ENCODE measurements at places on chromosomes 2 and 18. TPM values are rescaled to one million over a fixed set of nuclear protein-coding genes. Genes with fewer than 3 reads are reported as not detected.

GRCh38 chr18:74273394-74273793 lies 18.4 kb downstream of the CYB5A start:
- no peak for DNase-seq

GRCh38 chr2:67309281-67309680 lies 87.9 kb upstream of the ETAA1 start:
- DNase-seq, result peak; percentile 29

GRCh38 chr2:55604027-55604565 lies 13.3 kb downstream of the PPP4R3B start:
- DNase-seq, result peak; percentile 20

GRCh38 chr2:129794540-129794939 lies 184.9 kb upstream of the RAB6C start:
- DNase-seq, result no peak

DNA sequence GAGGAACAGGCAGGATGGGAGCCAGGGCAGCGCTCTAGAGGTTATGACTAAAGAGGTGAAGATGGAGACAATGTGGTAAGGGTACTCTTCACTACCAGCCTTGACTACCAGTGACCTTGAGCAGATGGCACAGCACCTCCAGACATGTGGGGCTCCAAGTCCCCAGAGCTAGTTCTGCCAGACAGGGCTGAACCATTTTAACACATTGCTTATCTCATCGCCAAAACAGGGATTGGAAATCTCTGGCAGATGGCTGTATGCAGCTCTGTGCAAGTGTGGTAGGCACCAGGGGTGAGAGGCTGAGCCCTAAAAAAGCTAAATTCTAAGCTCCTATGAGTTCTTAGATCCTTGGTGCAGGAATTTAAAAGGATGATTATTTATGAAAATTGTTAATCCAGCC lies 41.3 kb downstream of the FSHR start:
- DNase-seq, result no peak

DNA sequence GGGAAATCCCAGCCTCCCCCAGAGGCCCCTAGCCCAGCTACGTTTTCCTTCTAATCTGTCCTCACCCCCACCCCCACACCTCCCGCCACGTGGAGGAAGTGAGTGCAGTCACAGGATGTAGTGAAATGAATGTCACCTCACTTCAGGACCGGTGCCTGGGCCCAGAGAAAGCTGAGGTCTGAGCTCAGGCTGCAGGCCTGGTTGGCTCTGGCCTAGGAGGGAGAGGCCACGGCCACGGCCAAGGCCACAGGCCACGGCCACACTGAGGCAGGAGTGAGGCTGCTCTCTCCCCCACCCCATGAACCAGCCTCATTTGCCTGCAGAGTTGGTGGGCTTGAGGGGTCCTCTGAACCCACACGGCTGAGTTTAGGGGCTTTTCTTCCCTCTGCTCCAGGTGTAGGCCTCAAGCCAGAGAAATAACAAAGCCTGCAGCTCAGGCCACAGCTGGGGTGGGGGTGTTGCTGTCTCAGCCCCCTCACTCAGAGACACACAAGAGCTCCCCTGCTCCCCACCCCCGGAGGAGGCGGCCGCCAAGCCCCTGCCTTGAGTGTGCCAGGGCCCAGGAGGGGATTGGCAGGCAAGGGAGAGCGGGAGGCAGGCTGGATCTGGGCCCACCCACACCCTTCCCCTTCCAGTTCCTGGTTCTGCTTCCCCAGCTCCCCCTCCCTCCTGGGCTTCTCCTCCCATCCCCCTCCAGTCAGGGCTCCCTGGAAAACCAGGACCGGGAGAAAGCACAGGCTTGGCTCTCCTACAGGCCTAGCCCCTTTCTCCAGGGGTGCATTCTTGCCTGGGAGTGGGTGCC lies 27.0 kb downstream of the DNMT3A start:
- DNase-seq, result no peak

- DNase-seq, result no peak
These were observed 12.0 kb upstream of the TFPI start for GRCh38 chr2:187566266-187566665.

DNA sequence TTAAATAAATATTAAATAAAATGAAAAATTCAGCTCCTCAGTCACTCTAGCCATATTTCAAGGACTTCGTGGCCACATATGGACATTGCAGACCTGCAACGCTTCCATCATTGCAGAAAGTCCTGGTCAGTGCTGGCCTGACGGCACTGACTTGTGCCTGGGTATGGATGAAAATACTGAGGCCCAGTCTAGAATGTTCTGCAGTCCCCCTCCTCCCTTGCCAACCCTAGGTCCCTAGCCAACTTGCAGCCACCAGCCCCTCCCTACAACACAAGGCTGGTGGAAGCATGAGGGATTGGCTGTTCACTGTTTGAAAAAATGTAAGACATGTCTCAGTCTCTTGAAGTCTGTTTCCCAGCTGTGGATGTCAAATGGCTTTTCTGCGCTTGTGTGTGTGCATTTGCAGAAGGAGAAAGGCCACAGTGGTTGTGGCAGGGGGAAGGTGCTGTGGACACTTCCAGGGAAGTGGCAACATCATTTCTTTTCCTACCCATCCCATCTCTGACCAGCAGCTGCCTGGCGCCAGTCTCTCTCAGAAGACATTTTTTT lies 9.9 kb downstream of the IGFBP5 start:
- DNase-seq, result no peak

DNA sequence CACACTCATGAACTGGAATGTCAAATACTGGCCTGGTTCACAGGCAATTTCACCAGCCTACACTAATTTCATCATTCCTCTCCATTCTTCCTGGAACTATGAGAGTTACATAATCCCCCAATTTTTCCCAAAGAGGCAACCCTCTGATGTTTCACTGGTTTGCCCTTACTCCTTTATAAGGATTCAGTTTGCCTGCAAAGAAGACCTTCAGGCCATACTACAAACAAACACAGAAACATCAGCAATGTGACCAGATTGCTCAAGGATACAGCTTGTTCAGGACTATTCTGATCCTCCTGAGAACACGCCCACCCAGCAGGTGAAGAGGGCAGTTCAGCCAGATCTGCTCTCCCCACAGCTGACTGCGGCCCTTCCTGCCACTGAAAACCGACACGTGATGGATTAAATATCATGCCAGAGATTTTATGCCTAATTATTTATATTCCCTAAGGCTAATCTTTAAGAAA lies 215.5 kb downstream of the ETAA1 start:
- DNase-seq, result peak; percentile 21

DNA sequence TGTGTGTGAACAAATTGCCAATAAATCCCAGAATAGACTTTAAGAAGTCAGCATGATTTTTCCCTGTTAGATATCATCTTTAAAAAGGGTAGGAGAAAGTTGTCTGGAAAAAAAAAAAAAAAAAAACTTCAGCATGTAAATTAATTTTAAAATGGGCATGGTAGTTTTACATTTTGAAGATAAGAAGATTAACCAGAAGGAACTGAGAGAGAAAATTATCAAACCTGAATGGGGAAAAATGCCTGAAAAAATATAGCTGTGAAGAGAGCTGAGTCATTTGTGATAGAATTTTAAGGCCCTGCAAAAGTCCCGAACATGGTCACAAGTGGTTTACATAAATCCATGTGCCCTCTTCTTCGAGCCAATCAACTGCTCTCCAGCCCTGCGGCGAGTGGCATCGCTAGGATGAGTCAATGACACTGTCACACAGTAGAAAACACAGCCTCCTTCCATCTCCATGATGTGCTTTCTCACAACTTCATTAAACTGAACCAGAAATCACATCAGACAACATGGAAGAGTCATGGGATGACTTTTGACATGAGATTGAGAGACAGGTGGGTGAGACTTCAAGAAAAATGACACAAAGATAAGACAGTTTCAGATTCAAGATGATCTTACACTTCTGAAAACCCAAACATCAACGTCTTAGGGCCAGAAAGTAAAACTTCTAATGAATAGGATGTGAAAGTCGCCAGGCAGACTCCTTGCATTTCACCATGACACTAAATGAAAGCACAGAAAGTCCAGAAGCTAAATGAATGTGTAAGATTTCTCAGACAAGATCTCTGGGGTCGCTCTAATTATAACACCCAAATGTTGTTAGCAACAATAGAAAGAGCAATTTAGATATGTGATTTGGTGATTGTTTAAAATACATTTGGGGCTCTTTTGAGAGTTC lies 273.0 kb upstream of the ID2 start:
- no peak for DNase-seq

DNA sequence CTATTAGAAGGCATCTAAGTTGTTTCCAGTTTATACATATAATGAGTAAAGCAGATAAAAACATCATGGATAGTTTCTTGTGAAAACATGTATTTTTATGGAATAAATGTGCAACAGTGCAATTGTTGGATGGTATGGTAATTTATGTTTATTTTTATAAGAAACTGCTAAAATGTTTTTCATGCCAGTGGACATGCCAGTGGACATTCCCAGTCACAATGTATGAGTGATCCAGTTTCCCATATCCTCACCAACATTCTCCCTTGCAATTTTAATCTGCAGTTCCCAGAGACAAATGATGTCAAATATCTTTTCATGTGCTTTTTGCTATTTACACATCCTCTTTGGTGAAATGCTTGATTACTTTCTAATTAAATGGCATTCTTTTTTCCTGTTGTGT lies 818.6 kb downstream of the SUCLG1 start:
- DNase-seq, result no peak

GRCh38 chr18:31598021-31598805 lies 6.5 kb downstream of the TTR start:
- DNase-seq, result no peak

DNA sequence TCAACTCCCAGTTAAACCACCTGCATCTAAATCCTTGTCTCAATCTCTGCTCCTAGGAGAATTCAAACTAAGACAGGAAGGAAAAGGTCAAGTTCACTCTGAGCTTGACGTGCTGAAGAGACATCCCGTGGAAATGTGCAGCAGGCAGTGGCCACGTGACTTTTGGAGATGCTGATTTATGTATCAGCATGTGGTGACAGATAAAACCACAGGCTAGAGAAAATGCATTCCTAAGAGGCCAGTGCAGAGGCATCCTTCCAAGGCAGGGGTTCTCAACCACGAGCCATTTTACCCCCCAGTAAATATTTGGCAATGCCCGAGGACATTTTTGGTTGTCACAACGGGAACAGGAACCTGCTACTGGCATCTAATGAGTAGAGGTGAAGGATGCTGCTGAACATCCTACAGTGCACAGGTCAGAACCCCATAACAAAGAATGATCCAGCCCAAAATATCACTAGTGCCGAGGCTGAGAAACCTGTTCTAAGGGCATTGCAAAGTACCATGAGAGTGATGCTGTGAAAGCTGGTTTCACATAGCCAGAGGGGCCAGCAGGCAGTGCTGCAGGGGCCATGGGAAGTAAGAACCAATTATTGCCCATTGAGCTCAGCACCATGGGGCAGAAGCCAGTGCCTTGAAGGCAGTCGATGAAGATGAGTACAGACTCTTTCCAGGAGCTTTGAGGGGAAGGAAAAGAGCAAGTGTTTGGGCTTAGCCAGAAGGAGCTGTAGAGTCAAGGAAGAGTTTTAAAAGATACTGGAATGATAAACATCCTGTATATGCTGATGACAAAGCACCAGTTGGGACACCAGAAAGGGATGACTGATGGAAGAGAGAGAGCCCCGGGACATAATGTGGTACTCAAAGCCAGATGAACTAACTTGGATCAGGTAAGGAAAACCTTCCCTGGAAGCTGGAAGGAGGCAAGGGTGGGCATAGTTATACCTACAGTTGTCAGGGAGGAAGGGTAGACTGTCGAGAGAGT lies 174.6 kb downstream of the HAUS1 start:
- DNase-seq, result peak; percentile 87

DNA sequence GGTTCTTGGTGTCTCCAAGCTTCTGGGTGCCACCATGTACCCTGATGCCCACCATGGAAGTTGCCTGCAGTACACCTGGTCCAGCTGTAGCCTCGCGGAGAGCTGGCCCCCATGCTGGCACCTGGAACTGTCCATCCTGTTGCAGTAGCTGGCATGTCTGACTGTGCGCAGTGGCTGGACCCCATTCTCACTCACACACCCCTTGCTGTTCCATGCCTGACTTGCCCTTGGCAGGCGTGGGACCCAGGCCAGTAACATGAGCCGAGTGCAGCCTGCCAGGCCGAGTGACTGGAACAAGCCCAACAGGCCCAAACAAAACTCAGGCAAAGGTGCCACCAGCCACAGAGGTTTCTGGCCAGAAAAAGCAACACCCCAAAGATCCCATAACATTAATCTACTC lies 73.8 kb downstream of the NEURL3 start:
- DNase-seq, result no peak

DNA sequence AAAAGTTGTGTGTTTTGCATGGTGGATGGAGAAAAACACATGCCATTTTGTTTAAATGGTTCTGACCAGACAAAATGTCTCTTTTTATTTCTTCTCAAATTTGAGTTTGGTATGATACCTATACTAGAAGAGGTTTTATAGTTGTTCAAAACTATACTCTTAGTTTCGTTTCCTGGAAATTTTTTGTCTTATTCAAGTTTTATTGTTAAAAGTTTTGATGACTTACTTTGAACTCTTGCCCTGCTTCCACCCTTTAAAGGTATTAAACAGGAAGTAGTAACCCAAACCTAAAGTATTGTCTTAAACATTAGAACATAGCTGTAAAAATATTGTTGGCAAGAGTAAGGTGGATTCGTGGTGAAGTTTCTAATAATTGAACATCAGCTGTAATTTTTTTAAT lies 98.2 kb downstream of the BABAM2 start:
- no peak for DNase-seq

- DNase-seq, result no peak
These were observed 274.7 kb upstream of the HNMT start for GRCh38 chr2:137689549-137689948.

DNA sequence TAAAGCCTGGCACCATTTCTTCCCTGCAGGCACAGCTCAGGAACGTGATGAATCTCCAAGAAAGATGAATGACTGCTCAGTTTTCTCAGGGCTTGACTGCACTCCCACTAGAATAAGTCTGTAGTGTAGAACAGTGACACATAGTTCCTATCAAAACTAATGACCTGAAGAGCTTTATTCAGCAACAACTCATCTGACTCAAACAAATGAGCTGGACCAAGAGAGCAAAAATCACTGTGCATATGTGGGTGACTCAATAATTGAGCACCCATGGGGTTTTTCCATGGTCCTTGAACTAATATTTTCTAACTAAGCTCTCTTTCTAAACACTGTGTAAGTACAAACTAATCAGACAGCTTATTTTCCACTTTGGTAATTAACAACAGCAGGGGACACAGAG lies 61.1 kb upstream of the XDH start:
- DNase-seq, result peak; percentile 53

GRCh38 chr18:71130351-71130750 lies 841.5 kb downstream of the SOCS6 start:
- DNase-seq, result no peak

The SERPINB10 gene
- total RNA-seq, result not detected

The NETO1 gene
- total RNA-seq, result not detected

The HOXD11 gene
- not detected for total RNA-seq

The CCDC150 gene
- total RNA-seq, result 11.3 TPM

The MRO gene
- total RNA-seq, result not detected

Measured in LHCN-M2 (cell line).